Upper lobe of left lung (tissue), 6 donors: ENCODE measurements at places on chromosomes 2 and 18. TPM values are rescaled to one million over a fixed set of nuclear protein-coding genes. Genes with fewer than 3 reads are reported as not detected.

DNA sequence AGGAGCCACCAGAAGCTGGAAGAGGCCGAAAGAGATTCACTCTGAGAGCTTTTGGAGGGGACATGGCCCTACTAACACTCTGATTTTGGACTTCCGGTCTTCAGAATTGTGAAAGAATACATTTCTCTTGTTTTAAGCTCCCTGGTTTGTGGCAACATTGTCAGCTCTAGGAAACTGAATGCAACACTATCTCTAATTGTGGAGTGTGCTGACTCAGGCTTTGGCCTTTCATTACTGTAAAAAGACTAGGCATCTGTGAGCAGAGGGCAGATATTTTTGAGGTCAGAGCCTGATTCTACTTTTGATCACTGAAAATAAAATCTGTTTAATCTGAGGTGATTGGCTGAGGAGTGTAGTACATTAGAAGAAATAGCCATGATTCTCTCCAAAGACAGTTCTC is 185.4 kb upstream of the FAM98A start:
- no peak overlapping the region for H3K27ac ChIP-seq
- no peak overlapping the region for H3K4me3 ChIP-seq
- no peak for DNase-seq
- no peaks in the 10 kb centered on the region for H3K27me3 ChIP-seq
- no peaks in the 10 kb centered on the region for H3K36me3 ChIP-seq

- DNase-seq: no peak
- peaks cover 23% of the 10 kb centered on the region for H3K4me1 ChIP-seq
- no peak overlapping the region for H3K4me3 ChIP-seq
- peak overlapping the region; percentile 45 for H3K27ac ChIP-seq
- no peaks in the 10 kb centered on the region for H3K36me3 ChIP-seq
- H3K27me3 ChIP-seq: no peaks in the 10 kb centered on the region
Measured at GRCh38 chr2:151922845-151923666, 94.8 kb upstream of the ARL5A start.

- no peak overlapping the region for H3K4me3 ChIP-seq
- no peaks in the 10 kb centered on the region for H3K27me3 ChIP-seq
- H3K4me1 ChIP-seq: no peaks in the 10 kb centered on the region
- no peaks in the 10 kb centered on the region for H3K36me3 ChIP-seq
- no peak for DNase-seq
Measured at GRCh38 chr2:215961981-215962380, 51.4 kb downstream of the MREG start.

- peaks cover 2% of the 10 kb centered on the region for H3K4me1 ChIP-seq
- peak overlapping the region; percentile 42 for H3K27ac ChIP-seq
- no peaks in the 10 kb centered on the region for H3K27me3 ChIP-seq
- H3K4me3 ChIP-seq: no peak overlapping the region
Measured at GRCh38 chr2:191617575-191617974, 60.4 kb upstream of the NABP1 start.

DNA sequence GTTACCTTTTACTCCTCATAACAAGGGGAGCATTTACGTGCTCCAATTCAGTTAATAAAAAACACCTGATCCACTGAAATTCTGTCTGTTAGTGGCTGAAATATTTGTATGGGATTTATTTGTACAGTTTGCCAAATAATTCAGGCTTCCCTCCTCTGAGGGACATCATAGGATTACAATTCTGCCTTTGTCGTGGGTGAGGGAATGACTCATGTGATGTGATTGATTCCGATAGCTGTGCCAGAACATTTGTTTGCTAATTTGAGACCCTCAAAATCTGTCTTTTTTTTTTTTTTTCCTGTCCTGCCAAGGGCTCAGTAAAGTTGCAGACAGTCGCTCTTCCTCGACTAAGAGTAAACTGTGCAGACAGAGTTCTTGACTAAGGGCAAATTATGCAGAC is 612.6 kb upstream of the CDH2 start:
- no peaks in the 10 kb centered on the region for H3K4me1 ChIP-seq
- DNase-seq: no peak
- no peak overlapping the region for H3K4me3 ChIP-seq
- H3K36me3 ChIP-seq: no peaks in the 10 kb centered on the region

GRCh38 chr2:69863298-69863697 is 30.5 kb upstream of the SNRNP27 start:
- no peaks in the 10 kb centered on the region for H3K4me1 ChIP-seq
- no peak overlapping the region for H3K27ac ChIP-seq
- DNase-seq: no peak
- H3K4me3 ChIP-seq: no peak overlapping the region
- peaks cover 23% of the 10 kb centered on the region for H3K36me3 ChIP-seq

DNA sequence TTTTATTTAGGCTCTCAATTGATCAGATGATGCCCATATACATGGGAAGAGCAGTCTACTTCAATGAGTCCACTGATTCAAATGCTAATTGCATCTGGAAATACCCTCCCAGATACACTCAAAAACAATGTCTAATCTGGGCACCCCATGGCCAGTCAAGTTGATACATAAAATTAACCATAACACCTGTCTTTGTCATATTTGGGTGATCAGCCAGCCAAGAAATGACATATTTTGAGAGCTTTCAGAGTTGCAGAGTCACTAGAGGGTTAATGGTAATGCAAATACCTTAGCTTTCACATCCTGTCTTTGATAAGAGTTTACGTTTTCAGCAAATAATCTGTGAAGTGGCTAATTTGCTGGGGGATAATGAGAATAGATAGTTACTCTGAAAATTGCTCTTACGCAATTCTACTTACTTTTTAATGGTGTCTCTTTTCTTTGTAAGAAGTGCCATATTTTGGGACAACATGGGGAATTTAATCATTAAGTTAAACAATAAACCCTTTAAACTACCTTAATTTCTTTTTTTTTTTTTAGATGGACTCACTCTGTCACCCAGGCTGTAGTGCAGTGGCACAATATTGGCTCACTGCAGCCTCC is 49.1 kb downstream of the CCDC195 start:
- no peak for DNase-seq
- no peaks in the 10 kb centered on the region for H3K36me3 ChIP-seq
- H3K27me3 ChIP-seq: no peaks in the 10 kb centered on the region
- no peak overlapping the region for H3K27ac ChIP-seq
- no peak overlapping the region for H3K4me3 ChIP-seq

DNA sequence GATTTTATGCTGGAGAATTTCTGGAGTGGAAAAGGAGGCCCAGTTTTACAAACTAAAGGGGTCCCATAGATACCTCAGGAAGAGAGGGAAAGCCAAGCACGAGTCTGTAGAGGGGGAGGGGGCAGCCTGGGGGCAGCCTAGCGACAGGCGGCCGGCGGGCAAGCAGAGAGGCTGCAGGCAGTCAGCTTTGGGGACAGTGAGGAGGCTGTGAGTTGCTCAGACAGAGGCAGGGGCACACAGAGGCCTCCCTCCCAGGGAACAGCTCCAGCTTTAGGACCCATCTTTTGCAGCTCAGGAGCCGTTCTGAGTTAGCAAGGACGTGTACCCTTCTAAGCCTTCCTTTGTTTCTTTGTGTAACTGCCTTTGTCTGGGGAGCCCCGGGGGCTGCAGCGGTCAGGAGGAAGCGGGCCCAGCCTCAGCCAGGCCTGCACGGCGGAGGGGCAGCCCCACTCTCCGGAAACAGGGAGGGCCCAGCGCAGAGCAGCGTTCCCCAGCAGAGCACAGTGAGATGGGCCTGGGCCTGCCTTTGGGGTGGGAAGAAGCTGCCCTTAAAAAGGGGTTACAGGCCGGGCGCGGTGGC is 41.1 kb upstream of the RALBP1 start:
- H3K36me3 ChIP-seq: no peaks in the 10 kb centered on the region
- H3K27ac ChIP-seq: no peak overlapping the region
- H3K4me1 ChIP-seq: peaks cover 3% of the 10 kb centered on the region
- H3K27me3 ChIP-seq: no peaks in the 10 kb centered on the region
- H3K4me3 ChIP-seq: no peak overlapping the region

- no peaks in the 10 kb centered on the region for H3K36me3 ChIP-seq
- H3K27ac ChIP-seq: no peak overlapping the region
- no peak for DNase-seq
- no peaks in the 10 kb centered on the region for H3K27me3 ChIP-seq
Measured at GRCh38 chr2:69689466-69689865, 45.9 kb upstream of the AAK1 start.

GRCh38 chr2:145935016-145935415 is 1415.1 kb upstream of the ZEB2 start:
- H3K27ac ChIP-seq: no peak overlapping the region
- H3K27me3 ChIP-seq: no peaks in the 10 kb centered on the region

DNA sequence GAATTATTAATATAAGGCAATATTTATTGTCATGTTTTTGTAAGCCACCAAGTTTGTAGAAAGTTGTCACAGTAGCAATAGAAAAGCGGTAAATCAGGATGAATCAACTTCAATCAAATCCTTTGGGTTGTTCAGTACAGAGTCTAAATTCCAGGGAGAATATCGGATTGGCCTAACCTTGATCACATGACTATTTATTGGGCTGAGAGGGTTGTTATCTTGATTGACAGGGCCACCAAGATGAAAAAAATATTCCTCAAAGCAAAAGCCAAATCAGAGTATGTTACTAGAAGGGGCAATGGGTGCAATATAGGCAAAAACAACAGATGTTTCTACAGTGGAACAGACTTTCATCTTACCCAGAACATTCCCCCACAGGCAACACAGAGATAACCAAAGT is 270.0 kb downstream of the METTL4 start:
- H3K36me3 ChIP-seq: no peaks in the 10 kb centered on the region
- peaks cover 6% of the 10 kb centered on the region for H3K4me1 ChIP-seq
- H3K27me3 ChIP-seq: no peaks in the 10 kb centered on the region
- no peak overlapping the region for H3K27ac ChIP-seq
- DNase-seq: no peak

The VWC2L gene
- total RNA-seq: not detected

The EMILIN1 gene
- total RNA-seq: 126 TPM

The TMEM200C gene
- 0.44 TPM for total RNA-seq

The PLEK gene
- 14.7 TPM for total RNA-seq

The XDH gene
- total RNA-seq: 2.9 TPM

The CROCC2 gene
- 0.23 TPM for total RNA-seq

The ATOH8 gene
- 60.2 TPM for total RNA-seq
